ENCODE measurements at places on chromosomes 5 and 9.

- DNase-seq: no peak
These were observed 105.4 kb upstream of the ATP10B start for GRCh38 chr5:160957312-160957861.

GRCh38 chr5:168890816-168891812 lies 311.9 kb upstream of the PANK3 start:
- DNase-seq: no peak

DNA sequence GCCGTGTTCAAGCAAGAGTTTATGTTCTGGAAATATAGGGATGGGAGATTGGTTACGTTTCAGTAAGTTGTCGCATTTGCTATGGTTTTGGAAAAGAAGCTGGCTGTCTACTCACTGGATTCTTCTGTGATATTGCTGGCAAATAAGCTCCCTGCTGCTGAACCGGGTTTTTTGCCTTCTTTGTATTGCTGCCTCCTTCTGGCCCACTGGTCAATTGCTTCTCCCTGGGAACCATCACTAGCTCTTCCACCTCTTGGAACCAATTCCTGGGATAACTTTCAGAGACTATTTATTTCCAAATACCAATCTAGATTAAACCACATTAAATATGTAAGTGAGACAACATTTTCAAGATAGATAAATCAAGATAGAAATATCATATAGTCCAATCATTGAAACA lies 43.0 kb downstream of the NUDT12 start:
- no peak for DNase-seq

DNA sequence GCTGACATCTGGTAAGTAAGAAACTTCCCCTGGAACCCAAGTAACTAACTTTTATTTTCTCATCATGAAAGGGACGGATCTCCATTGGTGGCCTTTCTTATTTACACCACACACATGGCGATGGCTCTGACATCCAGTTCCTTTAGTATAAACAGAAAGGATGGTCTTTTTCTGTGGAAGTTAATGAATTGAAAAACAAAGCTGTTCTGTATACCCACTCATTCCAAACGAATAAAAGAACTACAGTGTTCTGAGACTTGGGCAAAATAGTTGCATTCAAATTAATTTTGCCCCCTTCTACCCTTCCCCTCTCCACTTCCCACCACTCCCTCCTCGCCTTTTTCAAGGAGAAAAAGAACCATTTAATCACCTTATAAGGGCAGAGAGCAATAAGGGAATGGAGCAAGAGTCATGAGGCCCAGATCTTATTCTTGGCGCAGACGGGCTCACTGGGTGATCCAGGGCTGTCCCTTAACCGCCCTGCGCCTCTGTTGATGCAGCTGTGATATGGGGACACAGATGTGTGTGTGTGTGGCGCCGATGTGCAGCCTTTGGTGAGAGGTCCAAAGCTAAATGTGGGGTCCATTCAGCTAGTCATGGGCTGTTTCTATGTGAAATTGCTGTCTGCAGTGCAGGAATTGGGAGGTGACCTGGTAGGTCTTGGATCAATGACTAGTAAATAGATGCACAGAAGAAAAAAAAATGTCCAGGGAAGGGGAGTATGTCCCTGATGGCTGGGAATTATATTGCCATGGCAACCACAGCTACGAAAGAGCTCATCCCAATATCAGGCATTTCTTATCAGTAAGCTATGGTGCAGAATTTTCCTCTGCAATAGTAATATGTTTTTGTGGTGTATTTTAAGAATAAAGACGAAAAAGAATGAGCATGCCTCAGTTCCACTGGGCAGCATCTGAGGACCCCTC lies 141.5 kb upstream of the ERCC6L2 start:
- DNase-seq: no peak

- DNase-seq: no peak
These were observed 396.1 kb upstream of the MPDZ start for GRCh38 chr9:13675638-13676000.

DNA sequence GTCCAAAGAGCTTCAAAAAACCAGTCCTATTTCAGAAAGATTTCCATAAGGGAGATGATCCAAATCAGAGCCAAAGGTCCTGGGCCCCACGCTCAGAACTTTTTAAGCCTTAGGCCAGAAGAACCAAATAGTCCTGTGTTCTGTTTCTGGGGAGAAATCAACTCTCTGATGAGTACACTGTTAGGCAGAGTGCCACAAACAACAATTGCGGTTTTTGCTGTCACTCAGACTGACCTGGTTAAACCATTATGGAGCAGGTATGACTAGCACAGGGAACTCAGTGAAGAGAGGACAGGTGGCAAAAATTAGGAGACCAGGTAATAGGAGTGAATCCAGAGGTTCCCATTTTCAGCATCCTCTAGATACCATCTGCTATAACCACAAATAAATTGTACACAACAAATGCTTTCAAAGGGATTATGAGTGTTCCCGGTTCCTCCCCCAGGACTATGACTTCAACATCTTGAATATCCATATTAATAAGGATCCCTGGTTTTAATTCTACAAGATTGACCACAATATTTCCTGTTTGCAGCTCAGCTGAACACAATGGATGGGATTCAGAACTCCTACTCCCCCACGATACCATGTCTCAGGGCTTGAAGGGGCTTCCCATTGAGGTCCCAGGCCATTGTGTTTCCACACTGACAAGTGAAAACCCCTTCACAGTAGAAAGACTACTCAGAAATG lies 52.1 kb upstream of the FREM1 start:
- no peak for DNase-seq

GRCh38 chr9:110078604-110079003 lies 129.4 kb downstream of the C9orf152 start:
- DNase-seq: no peak

DNA sequence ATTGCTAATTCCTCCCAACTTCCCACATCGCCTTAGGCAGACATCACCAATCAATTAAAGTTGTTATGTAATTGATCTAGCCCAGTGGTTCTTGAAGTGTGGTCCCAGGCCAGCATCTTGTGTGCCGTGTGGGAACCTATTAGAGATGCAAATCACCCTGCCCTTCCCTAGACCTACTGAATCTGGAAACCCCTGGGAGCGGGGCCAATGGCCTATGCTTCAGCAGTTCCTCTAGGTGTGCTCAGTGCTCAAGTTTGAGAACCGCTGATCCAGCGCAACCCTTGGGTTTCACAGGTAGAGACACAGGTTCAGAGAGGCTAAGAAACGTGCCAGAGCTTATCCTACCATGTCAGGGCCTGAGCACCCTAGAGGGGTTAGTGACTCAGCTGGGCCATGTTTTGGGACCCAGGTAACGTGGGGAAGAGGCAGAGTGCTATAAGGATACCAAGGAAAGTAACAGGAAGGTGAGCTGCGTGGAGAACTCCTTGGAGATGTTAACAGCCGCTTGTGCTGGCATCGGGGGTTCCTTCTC lies 4.4 kb downstream of the SLC34A1 start:
- no peak for DNase-seq

DNA sequence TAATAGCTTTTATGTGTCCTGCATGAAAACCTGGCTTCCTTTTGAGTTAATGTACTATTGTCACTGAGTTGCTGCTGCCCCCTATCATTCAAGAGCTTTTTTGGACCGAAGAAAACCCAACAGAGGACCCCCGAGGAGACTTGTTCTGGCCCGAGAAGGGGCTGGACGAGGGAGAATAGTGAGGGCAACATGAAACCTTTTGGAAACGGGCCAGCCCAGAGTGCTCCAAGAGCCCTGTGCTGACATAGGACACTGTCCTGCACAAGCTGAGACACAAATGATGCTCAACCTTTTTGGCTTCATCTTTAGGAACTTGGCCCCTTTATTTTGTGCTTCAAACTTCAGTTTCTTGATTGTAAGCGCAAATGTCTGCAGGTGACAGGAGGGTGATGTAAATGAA lies 4.0 kb upstream of the GADD45G start:
- no peak for DNase-seq

GRCh38 chr5:134003064-134003816 lies 1.5 kb downstream of the VDAC1 start:
- no peak for DNase-seq

DNA sequence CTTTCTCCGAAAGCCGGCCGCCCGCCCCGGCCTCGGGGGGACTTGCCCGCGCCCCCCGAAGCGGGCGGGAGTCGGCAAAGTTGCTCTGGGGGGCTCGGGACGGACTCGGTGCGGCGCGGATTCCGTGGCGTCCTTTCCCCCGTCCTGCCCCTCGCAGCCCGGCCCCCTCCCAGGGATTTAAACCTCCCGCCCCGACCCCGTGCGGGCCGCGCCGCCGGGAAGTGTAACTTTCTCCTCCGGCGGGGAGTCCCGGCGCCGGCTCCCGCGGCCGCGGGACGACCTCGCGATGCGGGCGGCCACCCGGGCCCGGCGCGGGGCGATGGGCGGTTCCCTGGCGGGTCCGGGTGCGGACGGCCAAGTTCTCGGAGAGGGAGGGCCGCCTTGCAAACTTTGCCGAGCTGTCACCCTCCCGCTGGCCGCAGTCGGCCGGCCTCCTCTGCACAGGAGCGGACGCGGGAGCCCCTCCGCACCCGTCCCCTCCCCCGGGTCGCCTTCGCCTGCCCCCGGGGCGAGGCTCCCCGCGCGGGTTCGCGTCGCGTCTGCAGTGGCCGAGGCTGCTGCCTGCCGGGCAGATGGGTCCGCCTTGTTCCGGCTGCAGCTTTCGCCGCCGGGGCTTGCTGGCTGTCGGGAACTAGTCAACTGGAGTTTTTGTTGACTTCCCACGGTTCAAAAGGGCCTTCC lies 732 bp downstream of the PBX3 start:
- peak; percentile 19 for DNase-seq

DNA sequence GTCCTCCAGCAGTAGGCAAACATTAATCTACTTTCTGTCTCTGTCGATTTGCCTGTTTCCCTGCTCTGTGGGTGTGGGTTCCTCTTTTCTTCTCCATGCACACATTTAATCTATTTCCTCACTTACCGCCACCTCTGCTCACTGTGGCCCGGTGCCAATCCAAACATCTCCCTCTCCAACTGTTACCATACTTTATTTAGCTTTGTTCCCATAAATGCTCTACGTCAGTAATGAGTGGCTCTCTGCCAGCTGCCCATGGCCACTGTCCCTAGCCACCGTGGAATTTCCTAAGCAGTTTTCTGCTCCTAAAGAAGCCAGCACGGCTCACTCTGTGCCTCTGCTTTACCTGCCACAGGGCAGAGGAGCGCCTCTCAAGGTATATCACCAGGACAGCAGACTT lies 19.5 kb upstream of the GOLPH3 start:
- DNase-seq: no peak

- DNase-seq: no peak
These were observed 50.8 kb downstream of the TGFBR1 start for GRCh38 chr9:99155736-99156135.

DNA sequence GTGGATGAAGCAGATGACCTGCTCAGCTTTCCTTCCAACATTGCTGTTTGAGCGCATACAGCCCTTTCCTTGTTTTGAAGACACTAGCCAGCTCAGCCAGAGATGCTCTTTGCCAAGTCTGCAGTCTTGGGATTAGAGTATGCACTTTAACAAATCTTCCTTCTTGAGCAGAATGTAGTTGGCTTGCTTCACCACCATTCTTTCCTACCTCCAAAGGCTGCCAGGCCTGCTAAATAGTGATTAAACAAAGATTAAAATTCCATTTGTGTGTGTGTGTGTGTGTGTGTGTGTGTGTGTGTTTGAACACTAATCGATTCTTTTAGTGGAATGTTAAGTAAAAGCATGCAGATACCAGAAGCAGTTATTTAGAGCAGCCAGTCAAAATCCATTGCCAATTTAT lies 97.6 kb downstream of the GALNT10 start:
- no peak for DNase-seq

GRCh38 chr9:23702311-23702922 lies 123.6 kb downstream of the ELAVL2 start:
- DNase-seq: no peak

DNA sequence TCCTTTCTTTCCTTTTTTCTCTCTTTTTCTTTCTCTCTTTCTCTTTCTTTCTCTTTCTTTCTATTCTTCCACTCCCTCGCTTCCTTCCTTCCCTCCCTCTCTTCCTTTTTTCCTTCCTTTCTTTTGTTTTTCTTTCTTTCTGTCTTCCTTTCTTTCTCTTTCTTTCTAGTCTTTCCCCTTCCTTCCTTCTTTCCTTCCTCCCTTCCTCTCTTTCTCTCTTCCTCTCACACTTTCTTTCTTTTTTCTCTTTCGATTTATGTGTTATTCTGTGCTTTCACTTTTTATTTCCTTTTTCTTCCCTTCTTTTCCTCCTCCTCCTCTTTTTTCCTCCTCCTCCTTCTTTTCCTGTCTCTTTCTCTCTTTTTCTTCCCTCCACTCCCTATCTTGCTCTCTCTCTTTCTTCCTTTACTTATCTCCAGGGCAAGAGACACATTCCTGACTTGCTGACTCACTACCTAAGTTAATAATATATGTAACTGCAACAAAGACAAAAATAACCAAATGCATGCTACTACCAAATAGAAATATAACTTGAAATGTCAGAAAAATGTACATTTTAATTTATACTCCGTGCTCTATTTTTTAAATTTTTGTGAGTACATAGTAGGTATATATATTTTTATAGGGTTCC lies 445.5 kb downstream of the GABRG2 start:
- DNase-seq: no peak

DNA sequence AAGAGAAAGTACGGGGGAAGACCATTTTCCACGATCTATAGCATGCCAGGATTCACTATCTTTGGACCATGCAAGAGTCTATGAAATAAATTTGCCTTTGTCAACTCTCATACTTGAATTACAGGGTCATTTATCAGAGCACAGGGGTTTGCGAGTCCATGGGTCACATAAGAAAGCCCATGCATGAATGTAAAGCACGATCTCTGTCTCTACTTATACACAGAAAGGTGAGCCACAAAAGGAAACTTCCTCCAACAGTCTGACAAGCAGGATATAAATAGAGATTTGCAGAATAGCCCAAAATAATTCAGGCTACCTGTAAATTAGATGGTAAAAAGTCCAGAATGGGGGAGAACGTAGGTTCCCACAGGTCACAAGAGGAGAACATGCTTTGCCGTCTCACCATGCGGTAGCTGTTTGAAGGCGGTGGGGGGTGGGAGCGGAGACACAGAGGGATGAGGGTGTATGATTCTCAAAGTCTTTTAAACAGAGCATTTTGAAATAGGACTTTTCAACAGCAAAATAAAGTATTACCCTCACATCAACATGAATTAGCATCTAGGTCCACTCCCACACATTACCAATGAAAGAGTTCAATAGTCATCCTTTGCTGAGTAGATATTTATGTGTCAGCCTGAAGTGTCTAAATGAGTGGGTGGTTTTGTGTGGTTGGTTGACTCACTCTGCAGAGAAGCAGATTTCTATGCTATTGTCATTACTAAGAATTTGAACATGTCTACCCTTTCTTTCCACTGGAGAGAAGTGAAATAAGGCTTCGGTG lies 279.7 kb downstream of the EBF1 start:
- no peak for DNase-seq

GRCh38 chr9:93437996-93438395 lies 13.5 kb upstream of the FAM120A start:
- no peak for DNase-seq

DNA sequence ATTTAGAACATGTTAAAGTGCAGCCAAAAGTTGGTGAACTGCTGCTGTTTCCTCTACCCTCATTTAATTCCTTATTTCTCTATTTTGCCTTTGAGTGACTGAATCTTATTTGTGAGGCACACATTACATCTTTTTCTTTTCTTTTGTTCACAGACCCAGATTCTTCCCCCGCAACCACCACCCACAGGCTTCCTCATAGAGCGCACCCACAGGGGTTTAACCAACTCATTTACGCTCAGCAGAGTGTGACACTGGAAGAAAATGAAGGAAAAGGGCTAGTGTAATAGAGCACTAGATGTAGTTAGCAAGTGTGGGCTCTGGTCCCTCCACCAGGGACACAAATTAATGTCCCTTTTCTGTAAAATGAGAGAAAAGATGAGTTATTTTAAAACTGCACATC lies 200.7 kb downstream of the PARP8 start:
- no peak for DNase-seq

GRCh38 chr9:95874989-95875304 lies 544 bp upstream of the ERCC6L2 start:
- DNase-seq: peak; percentile 52

- DNase-seq: no peak
These were observed 51.1 kb downstream of the NSUN2 start for GRCh38 chr5:6581559-6582426.
